ENCODE measurements at places on chromosomes 3 and 15. TPM values are rescaled to one million over a fixed set of nuclear protein-coding genes. Genes with fewer than 3 reads are reported as not detected.

DNA sequence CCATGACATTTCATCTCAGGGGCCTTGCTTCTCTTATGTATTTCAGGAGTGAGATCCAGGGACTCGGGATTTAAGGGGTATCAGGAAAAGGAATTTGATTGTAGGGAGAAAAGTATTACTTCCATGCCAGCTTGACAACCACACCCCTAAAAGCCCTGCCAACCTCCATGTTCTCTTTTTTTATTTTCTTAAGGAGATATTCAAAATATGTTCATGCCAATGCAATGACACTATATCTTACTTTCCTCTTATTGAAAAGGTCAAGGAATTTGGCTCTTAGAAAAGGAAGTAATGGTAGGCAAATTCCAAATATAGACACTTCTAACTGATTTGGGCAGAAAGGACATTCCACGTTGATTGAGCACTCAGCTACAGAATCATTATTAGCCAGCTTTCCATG lies 407.5 kb upstream of the NECTIN3 start:
- H3K4me3 ChIP-seq = no peak overlapping the region
- no peak for DNase-seq
- H3K27ac ChIP-seq = no peak overlapping the region
- H3K36me3 ChIP-seq = no peaks in the 10 kb centered on the region
- no peaks in the 10 kb centered on the region for H3K27me3 ChIP-seq

GRCh38 chr15:70526221-70526973 lies 237.0 kb downstream of the UACA start:
- H3K36me3 ChIP-seq = no peaks in the 10 kb centered on the region
- peak; percentile 97 for DNase-seq
- peaks cover 32% of the 10 kb centered on the region for H3K4me1 ChIP-seq
- H3K27ac ChIP-seq = no peak overlapping the region

DNA sequence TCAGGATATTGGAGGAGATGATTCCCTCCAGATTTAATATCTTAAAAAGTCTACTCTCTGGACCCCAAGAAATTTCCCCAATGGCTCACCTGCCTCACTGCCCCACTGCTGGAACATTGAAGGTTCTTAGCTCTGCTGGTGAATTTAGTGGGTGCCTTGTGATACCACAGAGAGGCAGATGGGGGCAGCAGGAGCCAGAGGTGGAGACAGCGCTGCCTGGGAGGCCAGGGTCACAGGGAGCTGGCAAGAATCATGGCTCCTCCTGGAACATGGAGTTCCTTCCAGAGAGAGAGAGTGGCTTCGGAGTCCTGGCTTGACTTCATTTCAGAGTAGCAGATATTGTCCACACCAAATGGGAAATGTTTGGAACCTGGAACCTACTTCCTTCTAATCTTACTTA lies 263.5 kb upstream of the CFAP20DC start:
- no peaks in the 10 kb centered on the region for H3K27me3 ChIP-seq
- no peak overlapping the region for H3K4me3 ChIP-seq
- H3K4me1 ChIP-seq = no peaks in the 10 kb centered on the region
- peak; percentile 40 for DNase-seq

- no peak for DNase-seq
- no peaks in the 10 kb centered on the region for H3K36me3 ChIP-seq
- no peak overlapping the region for H3K27ac ChIP-seq
- H3K27me3 ChIP-seq = no peaks in the 10 kb centered on the region
Observed at GRCh38 chr15:41892621-41893421, 1.0 kb downstream of the SPTBN5 start.

GRCh38 chr3:58308728-58309127 lies 2.4 kb downstream of the HTD2 start:
- no peaks in the 10 kb centered on the region for H3K27me3 ChIP-seq
- H3K27ac ChIP-seq = no peak overlapping the region
- no peaks in the 10 kb centered on the region for H3K4me1 ChIP-seq
- no peak for DNase-seq

- H3K4me1 ChIP-seq = no peaks in the 10 kb centered on the region
- DNase-seq = no peak
- H3K36me3 ChIP-seq = no peaks in the 10 kb centered on the region
- no peak overlapping the region for H3K4me3 ChIP-seq
- no peaks in the 10 kb centered on the region for H3K27me3 ChIP-seq
Observed at GRCh38 chr3:81068546-81068945, 692.9 kb downstream of the GBE1 start.

- DNase-seq = no peak
- H3K4me3 ChIP-seq = no peak overlapping the region
- H3K27me3 ChIP-seq = no peaks in the 10 kb centered on the region
- no peak overlapping the region for H3K27ac ChIP-seq
Observed at GRCh38 chr15:67897646-67898339, 57.9 kb upstream of the RNU6-1 start.

- H3K27me3 ChIP-seq = no peaks in the 10 kb centered on the region
- no peaks in the 10 kb centered on the region for H3K4me1 ChIP-seq
- no peak for DNase-seq
- H3K27ac ChIP-seq = no peak overlapping the region
- H3K4me3 ChIP-seq = no peak overlapping the region
- H3K36me3 ChIP-seq = no peaks in the 10 kb centered on the region
Observed at GRCh38 chr3:53673722-53674350, 172.4 kb downstream of the CHDH start.

The TTLL13 gene
- not detected for total RNA-seq

The CCR8 gene
- total RNA-seq = not detected

The VEPH1 gene
- total RNA-seq = not detected

The CTXN2 gene
- not detected for total RNA-seq

The MRPS25 gene
- total RNA-seq = 75.5 TPM

The BFSP2 gene
- not detected for total RNA-seq

The FYTTD1 gene
- 89.7 TPM for total RNA-seq
